ENCODE measurements at places on chromosomes 7 and 10.

- peak; percentile 58 for DNase-seq
Observed at GRCh38 chr7:116691664-116692063, 19.7 kb downstream of the MET start.

DNA sequence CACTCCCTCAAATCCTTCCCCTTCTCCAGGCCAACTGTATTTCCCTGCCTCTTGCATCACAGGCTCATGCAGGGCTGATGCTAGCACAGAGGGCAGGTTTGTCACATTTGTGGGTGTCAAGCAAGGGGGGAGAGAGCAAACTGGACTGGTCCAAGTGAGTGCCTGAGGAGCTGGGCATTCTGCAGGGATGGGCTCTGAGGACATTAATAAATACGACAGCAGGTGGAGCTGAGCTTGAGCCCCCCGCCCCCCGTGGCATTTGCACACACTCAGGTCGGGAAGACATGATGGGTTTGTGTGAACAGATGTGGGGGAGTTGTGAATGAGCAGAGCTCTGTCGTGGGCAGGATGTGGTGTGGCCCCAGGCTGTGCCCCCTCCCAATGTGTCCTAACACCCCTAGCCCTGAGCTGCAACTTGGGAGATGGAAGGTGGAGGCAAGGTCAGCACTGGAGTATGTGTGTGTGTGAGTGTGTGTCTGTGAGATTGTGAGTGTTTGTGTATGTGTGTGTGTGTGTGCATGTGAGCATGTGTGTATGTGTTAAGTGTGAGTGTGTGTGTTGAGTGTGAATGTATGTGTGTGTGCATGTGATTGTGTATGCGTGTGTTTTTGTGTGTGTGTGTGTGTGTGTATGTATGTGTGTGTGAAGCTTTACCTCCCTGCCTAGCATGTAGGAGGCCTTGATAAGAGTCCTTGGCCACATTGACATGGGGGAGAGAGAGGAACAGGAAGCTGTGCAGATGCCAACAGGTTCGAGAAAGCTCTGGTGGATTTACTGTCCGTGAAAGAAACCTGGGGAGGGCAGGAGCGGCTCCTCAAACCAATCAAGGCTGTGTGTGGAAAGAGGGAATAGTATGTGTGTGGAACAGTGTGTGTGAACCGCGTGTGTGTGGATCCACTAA lies 9.1 kb downstream of the RASSF4 start:
- no peak for DNase-seq

DNA sequence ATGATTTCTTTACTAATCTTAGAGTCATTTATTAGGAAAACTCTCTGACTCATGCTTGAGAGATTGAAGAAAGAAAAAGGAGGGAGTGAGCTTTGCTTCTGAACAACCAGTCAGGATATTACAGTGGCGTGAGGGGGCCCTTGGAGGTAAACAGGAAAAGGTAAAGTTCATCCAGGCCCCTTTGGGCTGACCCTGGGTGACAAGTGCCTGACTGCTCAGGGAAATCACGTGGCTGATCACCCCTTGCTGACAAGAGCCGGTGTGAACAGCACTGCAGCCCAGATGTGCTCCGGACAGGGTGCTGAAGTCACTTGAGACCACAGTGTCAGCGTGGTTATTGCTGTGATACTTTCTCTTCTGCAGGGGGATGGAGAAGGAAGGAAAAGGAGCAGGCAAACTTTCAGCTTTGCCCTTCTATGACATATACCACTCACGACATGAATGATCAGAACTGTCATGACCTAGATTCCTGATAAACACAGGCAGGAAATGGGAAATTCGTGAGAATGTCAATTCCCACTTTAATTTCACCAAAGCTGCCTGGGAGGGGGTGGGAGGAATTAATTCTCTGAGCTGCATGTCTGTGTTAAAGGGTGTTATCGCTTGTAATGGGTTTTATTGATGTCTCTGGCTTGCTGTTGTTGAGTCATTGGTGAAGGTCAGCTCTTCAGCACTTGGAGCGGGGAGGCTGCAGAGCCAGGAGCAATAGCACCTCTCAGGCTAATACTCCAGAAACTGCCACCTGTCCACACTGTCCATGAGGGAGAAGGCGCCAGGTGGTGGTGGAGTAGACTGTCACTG lies 139.8 kb upstream of the AOAH start:
- no peak for DNase-seq

GRCh38 chr7:120860156-120860555 lies 2.2 kb upstream of the TSPAN12 start:
- no peak for DNase-seq

GRCh38 chr7:127253281-127254162 lies 781 bp upstream of the GRM8 start:
- DNase-seq = peak; percentile 75

- DNase-seq = no peak
Observed at GRCh38 chr7:45067582-45067981, 21.2 kb downstream of the NACAD start.

DNA sequence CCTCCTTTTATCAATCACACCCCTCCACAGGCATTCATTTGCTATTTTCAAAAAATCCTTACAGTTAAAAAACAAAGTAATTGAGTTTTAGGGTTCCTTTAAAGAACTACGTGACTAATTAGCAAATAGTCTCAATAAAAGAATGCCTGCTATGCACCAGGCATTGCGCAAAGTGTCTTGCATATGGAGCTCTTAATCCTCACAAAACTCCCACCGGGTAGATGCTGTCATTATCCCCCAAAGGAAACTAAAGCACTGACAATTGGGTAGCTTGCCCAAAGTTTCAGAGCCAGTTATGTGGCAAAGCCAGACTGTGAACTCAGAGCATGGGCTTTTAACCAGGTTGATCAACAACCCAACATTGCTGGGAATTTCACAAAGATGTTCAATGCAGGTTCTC lies 305.7 kb downstream of the ELMO1 start:
- DNase-seq = no peak

DNA sequence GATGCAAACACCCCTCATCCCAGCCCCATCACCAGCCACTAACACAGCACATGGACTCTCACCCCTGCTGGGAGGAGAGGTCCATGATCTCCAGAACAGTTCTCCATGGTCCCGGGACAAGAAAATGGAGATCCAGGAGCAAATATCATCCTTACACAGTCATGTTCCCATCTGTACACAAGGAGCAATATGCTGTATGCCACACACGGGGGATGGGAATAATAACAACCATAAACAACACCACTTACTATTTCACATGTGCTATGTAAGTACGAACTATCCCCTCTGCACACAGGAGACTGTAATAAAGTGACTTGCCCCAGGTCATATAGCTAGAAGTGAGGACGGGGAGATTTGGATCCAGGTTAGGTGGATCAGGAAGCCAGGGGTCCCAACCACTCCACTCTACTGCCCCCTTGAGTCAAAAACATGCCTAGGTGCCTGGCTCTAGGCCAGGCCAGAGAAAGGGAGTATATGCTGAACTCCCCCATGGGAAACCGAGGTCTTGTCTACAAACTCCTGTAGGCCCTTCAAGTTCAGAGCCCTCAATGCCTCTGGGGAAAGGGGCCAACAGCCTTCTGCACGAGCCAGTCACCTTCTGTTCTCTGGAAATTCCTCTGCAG lies 34.1 kb downstream of the LRRC20 start:
- DNase-seq = peak; percentile 57

- no peak for DNase-seq
Observed at GRCh38 chr7:23664122-23664521, 15.9 kb upstream of the FAM221A start.

DNA sequence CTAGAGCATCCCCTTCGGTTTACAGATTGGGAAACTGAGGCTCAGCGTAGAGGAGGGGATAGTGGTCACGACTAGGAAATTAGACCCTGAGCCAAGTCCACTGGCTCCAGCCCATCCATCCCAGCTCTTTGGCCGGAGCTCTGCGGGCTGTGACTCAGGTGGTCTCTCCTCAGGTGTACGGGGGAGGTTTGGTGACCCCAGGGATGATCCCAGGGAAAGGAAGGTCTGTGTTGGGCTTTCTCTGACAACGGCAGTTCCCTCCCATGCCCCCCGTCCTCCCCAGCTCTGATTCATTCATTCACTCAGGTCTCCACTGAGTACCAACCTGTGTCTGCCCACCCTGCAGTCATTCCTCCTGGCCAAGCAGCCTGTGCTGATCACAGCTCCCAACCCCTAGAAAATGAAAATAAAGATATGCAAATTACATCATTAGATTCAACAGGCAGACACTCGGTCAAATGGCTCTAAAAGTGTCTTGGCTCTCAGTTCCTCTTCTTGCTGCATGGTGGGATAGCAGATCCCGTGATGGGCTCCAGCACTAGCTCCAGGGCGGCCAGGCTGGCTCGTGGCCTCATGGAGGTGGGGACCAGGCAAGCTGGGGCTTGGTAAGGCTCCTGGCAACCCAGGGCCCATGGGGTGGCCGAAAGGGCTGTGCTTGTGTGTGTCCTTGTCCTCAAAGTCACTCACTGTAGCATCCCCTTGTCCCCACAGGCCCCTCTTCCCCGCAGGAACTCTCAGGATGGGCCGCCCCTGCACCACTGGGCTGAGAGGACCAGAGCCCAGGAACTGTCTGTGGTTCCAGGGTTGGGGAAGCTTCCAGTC lies 37.8 kb downstream of the CLRN3 start:
- DNase-seq = no peak
